SW 1271 (cell line): ENCODE measurements at places on chromosomes 3 and 15.

DNA sequence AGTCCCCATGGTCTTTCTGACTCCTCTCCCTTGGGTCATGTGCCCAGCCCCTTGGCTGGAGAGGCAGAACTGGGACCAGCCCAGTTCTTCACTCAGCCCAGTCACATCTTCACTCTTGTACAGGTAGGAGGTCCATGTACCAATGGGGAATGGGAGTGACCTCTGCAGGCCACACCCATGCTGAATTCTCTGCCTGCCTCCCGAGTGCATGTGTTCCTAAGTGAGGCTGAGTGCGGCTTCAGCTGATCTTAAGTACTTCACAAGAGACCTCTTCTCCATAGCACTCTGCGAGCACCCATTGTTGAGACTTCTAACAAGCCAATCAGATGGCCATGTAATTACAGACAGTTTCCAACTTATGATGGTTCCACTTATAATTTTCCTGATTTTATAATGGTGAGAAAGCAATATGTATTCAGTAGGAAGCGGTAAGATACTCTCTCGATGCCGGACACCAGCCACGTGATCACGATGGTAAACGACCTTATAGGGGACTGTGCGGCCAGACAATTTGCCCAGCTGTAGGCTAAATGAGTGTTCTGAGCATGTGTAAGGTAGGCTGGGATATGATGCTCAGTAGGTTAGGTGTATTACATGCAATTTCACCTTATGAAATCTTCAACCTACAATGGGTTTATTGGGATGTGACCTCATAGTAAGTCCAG is 112.1 kb downstream of the KLF13 start:
- DNase-seq = no peak

- peak; percentile 90 for DNase-seq
Measured at GRCh38 chr3:134326760-134327593, 47.3 kb downstream of the AMOTL2 start.

- no peak for DNase-seq
Measured at GRCh38 chr3:46979958-46980497, 562 bp downstream of the NBEAL2 start.

- no peak for DNase-seq
Measured at GRCh38 chr3:114323546-114324254, 29.9 kb downstream of the TIGIT start.

GRCh38 chr3:48662753-48663488 is at the start of gene CELSR3:
Gene CELSR3, minus strand, starts transcription at chr3:48662886. Its CDS starts 252 bp downstream, at chr3:48662634.
- no peak for DNase-seq

GRCh38 chr15:89018207-89018606 is 70.0 kb upstream of the ABHD2 start:
- DNase-seq = no peak
